Caco-2 (cell line): ENCODE measurements at places on chromosomes 5 and 9.
A peak's percentile ranks its signal among the peaks of the same experiment; 100 is the strongest.

GRCh38 chr5:35087991-35088390, 40.2 kb upstream of the AGXT2 start:
- H3K27ac ChIP-seq, result no peak overlapping the region
- H3K4me1 ChIP-seq, result no peaks in the 10 kb centered on the region
- H3K27me3 ChIP-seq, result 0 out of 2 replicates have a peak, but pooled peaks cover 1% of the 10 kb centered on the region
- DNase-seq, result no peak
- no peaks in the 10 kb centered on the region for H3K36me3 ChIP-seq
- no peak overlapping the region for H3K4me3 ChIP-seq

GRCh38 chr5:93279296-93279963, 301.6 kb downstream of the NR2F1-AS1 start:
- H3K27ac ChIP-seq, result no peak overlapping the region
- no peaks in the 10 kb centered on the region for H3K27me3 ChIP-seq
- DNase-seq, result no peak
- no peak overlapping the region for H3K4me3 ChIP-seq
- H3K36me3 ChIP-seq, result no peaks in the 10 kb centered on the region

DNA sequence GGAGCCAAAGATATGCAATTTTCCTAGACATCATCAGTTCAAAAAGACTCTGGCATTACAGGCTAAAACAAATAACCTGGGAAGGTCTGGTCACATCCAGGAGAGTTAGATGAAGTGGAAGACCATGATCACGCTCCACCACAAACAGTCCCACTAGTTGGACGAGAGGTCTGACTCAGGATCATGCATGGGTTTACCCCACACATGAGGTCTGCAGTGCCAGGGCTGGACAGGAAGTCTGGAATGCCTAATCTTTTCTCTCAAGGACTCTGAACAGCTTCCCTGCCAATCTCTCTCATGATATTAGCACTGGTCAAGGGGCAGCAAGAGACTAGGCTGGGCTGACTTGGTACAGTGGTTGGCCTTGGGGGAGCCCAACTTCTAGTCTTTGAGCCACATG, 7.1 kb downstream of the PRUNE2 start:
- no peaks in the 10 kb centered on the region for H3K4me1 ChIP-seq
- no peak overlapping the region for H3K4me3 ChIP-seq
- H3K27me3 ChIP-seq, result no peaks in the 10 kb centered on the region
- H3K27ac ChIP-seq, result no peak overlapping the region
- DNase-seq, result no peak
- no peaks in the 10 kb centered on the region for H3K36me3 ChIP-seq

DNA sequence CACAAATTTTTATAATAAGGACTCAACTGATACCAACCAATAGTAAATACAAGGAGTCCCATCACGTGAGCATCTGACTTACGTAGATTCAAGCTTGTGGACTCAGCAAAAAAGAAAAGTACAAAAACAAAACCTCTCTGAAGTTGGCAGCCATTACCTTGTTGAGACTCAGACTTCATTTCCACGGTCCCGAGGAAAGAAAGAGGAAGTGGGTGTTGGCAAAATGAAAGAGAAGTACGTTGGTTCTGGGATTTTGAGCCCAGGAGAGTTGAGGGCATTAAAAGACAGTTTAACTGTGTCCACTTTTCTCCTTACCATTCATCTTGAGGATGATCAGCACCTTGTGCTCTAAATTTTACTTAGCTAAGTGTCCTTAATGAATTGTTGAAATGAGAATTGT, 26.7 kb downstream of the NCBP1 start:
- peaks cover 2% of the 10 kb centered on the region for H3K36me3 ChIP-seq
- H3K27ac ChIP-seq, result no peak overlapping the region
- no peaks in the 10 kb centered on the region for H3K4me1 ChIP-seq
- H3K4me3 ChIP-seq, result no peak overlapping the region

- no peaks in the 10 kb centered on the region for H3K27me3 ChIP-seq
- H3K4me3 ChIP-seq, result no peak overlapping the region
- H3K4me1 ChIP-seq, result no peaks in the 10 kb centered on the region
- no peaks in the 10 kb centered on the region for H3K36me3 ChIP-seq
- no peak overlapping the region for H3K27ac ChIP-seq
- peak; percentile 58 for DNase-seq
Observed at GRCh38 chr9:100216178-100216787, 117.2 kb downstream of the INVS start.

DNA sequence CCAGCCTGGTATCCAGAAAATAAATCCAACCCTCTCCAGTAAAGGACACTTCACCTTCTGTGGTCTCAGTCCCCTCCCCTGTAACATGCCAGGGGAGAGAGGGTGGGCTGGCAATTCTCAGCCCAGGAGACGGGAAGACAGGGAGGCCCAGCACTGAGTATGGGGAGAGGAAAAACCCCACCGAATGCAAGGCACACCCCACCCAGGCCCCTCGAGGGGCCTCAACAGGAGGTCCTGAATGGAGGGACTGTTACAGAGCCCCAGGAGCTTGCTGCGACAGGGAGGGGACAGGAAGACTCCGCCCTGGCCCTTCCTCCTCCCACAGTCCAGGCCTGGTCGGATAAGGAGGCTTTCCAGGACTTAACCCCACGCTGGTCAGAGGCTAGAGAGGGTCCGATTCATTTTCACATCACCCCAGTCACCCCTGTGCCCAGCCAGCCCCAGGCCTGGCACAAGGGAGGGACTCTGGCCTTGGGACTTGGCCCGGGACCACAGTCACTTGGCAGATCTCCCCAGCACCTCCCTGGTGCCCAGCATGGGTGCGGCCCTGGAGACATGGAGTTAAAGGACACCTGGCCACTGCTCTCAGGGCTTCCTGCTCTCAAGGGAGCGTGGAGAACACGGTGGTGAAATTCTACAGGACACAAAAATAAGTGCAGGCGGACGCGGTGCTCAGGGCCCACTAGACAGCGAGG, 44.9 kb upstream of the STXBP1 start:
- peak overlapping the region; percentile 72 for H3K27ac ChIP-seq
- H3K4me3 ChIP-seq, result peak overlapping the region; percentile 68
- H3K27me3 ChIP-seq, result no peaks in the 10 kb centered on the region
- peaks cover 18% of the 10 kb centered on the region for H3K4me1 ChIP-seq

DNA sequence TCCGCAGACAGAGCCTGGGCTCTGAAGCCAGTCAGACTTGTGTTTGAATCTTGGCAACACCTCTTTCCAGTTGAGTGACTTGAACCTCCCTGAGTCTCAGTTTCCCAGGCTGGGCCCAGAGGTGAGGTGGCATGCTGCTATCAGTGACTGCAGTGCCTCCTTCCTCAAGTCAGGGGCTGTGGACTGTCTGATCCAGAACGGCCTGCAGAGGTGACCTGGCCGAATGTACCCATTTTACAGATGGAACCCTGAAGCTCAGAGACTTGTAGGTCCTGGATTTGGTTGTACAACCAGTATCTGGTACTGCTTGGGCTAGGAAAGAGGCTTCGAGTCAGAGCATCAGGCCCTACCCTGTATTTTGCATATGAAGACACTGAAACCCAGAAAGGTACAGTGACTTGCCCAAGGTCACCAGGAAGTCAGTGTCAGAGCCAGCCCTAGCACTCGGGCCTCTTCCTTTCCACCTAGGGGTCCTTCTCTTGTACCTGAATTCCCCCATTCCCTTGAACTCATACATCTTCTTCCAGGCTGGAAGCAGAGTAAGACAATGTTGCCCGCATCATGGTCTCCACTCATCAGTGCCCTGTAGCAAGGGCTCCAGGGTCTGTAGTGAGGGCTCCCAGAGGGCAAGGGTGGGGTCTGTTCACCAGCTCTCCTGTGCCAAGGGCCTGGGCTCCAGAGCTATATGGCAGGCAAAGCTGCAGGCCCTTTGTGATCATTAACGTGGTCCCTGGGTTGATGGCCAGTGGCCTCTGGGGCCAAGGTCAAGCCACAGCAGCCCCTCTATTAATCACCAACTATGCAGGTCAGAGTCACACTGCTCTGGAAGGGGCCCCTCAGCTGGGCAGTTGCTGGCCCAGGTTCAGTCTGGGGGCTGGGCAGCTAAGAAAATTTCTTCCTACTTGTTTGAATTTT, 28.5 kb downstream of the GSN start:
- no peak overlapping the region for H3K27ac ChIP-seq
- H3K4me1 ChIP-seq, result peaks cover 46% of the 10 kb centered on the region
- no peak overlapping the region for H3K4me3 ChIP-seq
- no peaks in the 10 kb centered on the region for H3K27me3 ChIP-seq

DNA sequence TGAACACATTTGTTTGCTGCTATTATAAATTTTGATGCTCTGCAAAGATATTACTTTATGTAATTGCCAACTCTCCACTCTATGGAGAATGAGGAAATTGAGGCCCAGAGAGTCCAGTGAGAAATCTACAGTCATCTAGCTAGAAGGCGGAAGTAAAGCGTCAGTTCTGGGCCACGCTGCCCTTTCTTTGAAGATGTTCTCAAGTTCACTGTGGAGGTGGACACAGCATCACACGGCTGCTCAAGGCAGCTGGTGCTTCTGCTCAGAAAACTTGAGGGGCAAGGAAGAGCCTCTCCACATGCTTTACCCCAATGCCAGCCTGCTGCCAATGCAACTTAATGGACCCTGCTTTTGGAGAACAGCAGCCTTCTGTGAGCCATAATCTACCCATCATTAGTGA, 96.3 kb downstream of the TTLL11 start:
- no peaks in the 10 kb centered on the region for H3K4me1 ChIP-seq
- no peaks in the 10 kb centered on the region for H3K27me3 ChIP-seq
- DNase-seq, result no peak
- no peaks in the 10 kb centered on the region for H3K36me3 ChIP-seq
- no peak overlapping the region for H3K27ac ChIP-seq
- no peak overlapping the region for H3K4me3 ChIP-seq

- no peak overlapping the region for H3K4me3 ChIP-seq
- 0 out of 2 replicates have a peak, but pooled peaks cover 4% of the 10 kb centered on the region for H3K4me1 ChIP-seq
- DNase-seq, result no peak
- H3K27me3 ChIP-seq, result no peaks in the 10 kb centered on the region
- no peaks in the 10 kb centered on the region for H3K36me3 ChIP-seq
- no peak overlapping the region for H3K27ac ChIP-seq
Observed at GRCh38 chr9:133589454-133590227, 19.5 kb downstream of the FAM163B start.

- H3K4me3 ChIP-seq, result peak overlapping the region; percentile 48
- H3K4me1 ChIP-seq, result peaks cover 25% of the 10 kb centered on the region
- no peaks in the 10 kb centered on the region for H3K36me3 ChIP-seq
- H3K27ac ChIP-seq, result no peak overlapping the region
Observed at GRCh38 chr5:54517174-54517511, 416 bp upstream of the SNX18 start.

- no peaks in the 10 kb centered on the region for H3K27me3 ChIP-seq
- H3K27ac ChIP-seq, result no peak overlapping the region
- no peaks in the 10 kb centered on the region for H3K4me1 ChIP-seq
- no peak for DNase-seq
Observed at GRCh38 chr5:138914338-138914737, 39.2 kb upstream of the LRRTM2 start.

GRCh38 chr5:150035139-150035895, 34.8 kb downstream of the HMGXB3 start:
- no peak overlapping the region for H3K4me3 ChIP-seq
- DNase-seq, result no peak
- H3K4me1 ChIP-seq, result 0 out of 2 replicates have a peak, but pooled peaks cover 3% of the 10 kb centered on the region
- H3K27me3 ChIP-seq, result no peaks in the 10 kb centered on the region
- H3K27ac ChIP-seq, result no peak overlapping the region

DNA sequence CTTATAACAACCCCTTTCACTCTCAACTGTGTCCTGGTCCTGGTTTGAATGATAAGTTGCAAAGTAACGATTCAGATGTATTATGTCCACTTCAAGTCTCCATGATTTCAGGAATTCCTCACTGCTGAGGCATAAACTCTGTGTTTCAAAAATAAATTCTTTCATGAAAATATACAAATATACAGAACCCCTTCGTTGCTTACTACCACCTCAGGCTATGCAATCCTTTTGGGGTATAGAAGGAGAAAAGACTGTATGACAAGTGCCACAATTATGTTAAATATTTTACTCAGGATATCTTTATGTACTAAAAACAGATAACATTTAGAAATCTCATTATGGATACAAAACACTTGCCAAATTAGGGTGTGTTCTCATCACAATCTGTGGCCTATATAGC, 190.7 kb downstream of the KCTD16 start:
- H3K27ac ChIP-seq, result no peak overlapping the region
- H3K4me3 ChIP-seq, result no peak overlapping the region
- no peak for DNase-seq
- no peaks in the 10 kb centered on the region for H3K4me1 ChIP-seq
- H3K36me3 ChIP-seq, result no peaks in the 10 kb centered on the region

DNA sequence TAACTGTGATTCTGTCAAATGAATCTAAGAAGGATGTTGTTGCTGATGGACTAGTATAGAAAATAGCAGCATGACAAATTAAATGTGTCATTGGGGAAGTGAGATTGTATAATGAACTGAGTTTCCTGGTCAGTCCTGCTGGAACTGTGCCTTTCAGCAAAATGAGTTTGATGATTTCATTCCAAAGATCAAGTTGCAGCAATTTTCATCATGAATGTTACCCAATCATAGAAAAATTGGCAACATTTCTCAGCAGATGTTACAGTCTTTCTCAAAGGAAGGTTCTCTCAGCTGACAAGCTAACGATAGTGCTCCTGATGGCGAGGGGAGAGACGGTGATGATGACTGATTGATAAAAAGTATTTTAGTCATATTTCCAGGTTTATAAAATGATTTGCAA, 10.7 kb downstream of the PCDHAC2 start:
- no peaks in the 10 kb centered on the region for H3K4me1 ChIP-seq
- DNase-seq, result no peak
- no peak overlapping the region for H3K4me3 ChIP-seq
- H3K27ac ChIP-seq, result no peak overlapping the region
- no peaks in the 10 kb centered on the region for H3K36me3 ChIP-seq

- H3K4me3 ChIP-seq, result no peak overlapping the region
- no peaks in the 10 kb centered on the region for H3K4me1 ChIP-seq
- DNase-seq, result no peak
- no peaks in the 10 kb centered on the region for H3K27me3 ChIP-seq
- H3K27ac ChIP-seq, result no peak overlapping the region
- H3K36me3 ChIP-seq, result no peaks in the 10 kb centered on the region
Observed at GRCh38 chr9:15744196-15744595, 191.4 kb downstream of the CCDC171 start.

- no peaks in the 10 kb centered on the region for H3K27me3 ChIP-seq
- no peaks in the 10 kb centered on the region for H3K4me1 ChIP-seq
- H3K4me3 ChIP-seq, result no peak overlapping the region
Observed at GRCh38 chr9:80233102-80233843, 661.5 kb downstream of the TLE4 start.

GRCh38 chr9:33332011-33332410, 41.7 kb downstream of the NFX1 start:
- no peak overlapping the region for H3K27ac ChIP-seq
- H3K36me3 ChIP-seq, result peaks cover 4% of the 10 kb centered on the region
- H3K4me3 ChIP-seq, result no peak overlapping the region
- DNase-seq, result no peak
- H3K4me1 ChIP-seq, result peaks cover 12% of the 10 kb centered on the region
- H3K27me3 ChIP-seq, result no peaks in the 10 kb centered on the region

DNA sequence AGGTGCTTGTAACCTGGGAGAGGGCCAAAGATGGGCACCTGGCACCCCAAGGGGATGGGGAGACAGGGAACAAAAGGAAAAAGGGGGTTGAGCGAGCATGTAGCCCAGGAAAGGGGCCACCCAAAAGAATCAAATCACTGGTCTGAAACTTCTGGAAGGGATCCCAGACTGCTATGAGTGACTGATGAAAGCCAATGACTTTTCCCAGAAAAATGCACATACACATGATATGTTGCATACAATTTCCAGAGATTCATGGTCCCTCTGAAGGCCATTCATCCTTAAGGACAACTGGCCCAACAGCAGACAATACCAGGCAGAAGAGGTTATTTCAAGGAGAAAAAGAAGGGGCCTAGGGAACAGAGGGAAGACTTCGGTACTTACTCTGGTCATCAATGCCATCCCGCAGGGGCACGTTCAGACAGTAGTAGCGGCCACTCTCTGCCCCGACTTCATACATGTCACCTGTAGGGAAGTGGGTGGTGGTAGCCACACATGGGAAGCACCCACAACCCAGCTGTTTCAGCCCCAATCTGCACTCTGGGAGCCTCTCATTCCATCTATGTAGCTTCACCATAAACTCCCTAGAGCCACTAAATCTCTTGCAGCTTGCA, 8.4 kb downstream of the HDAC3 start:
- H3K4me1 ChIP-seq, result no peaks in the 10 kb centered on the region
- H3K4me3 ChIP-seq, result no peak overlapping the region
- H3K27me3 ChIP-seq, result no peaks in the 10 kb centered on the region
- H3K36me3 ChIP-seq, result peaks cover 3% of the 10 kb centered on the region
